ENCODE measurements at places on chromosomes 3 and 15.

- DNase-seq: no peak
Measured at GRCh38 chr15:34883042-34883441, 86.5 kb downstream of the AQR start.

- no peak for DNase-seq
Measured at GRCh38 chr3:178823591-178824246, 247.9 kb downstream of the ZMAT3 start.

DNA sequence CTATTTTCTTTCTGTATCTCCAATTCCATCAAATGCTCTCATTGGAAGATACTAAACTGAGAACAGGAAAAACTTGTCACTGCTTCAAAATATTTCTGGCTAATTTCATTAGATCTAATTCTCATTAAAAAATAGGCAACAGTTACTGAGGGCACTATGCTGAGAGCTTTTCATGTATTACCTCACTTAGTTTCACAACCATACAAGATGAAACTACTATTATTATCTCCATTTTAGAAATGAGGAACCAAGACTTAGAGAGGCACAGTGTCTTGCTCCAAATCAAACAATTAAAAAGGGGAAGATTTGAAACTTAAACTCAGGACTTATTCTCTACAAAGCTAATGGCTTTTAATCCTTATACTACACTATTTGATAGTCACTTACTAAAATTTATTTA, 7.2 kb upstream of the OTOL1 start:
- DNase-seq: no peak

- DNase-seq: no peak
Measured at GRCh38 chr3:30458376-30459171, 147.8 kb upstream of the TGFBR2 start.

DNA sequence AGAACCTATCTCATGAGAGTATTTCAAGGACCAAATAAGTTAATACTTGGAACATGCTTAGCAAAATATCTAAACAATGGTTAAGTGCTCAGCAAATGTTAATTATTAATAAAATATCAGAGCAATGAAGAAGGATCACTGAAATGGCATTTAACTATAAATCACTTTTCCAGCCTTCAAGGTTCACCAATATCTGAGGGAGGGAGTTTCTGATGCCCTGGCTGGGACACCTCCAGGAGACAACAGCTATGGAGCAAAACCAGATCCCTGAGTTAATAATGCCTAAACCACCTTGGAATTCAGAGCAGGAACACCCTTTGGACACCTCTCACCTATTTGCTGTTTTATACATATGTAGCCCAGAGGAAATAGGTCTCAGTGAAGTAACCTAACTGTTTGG, 6.4 kb upstream of the FAM174B start:
- DNase-seq: no peak

DNA sequence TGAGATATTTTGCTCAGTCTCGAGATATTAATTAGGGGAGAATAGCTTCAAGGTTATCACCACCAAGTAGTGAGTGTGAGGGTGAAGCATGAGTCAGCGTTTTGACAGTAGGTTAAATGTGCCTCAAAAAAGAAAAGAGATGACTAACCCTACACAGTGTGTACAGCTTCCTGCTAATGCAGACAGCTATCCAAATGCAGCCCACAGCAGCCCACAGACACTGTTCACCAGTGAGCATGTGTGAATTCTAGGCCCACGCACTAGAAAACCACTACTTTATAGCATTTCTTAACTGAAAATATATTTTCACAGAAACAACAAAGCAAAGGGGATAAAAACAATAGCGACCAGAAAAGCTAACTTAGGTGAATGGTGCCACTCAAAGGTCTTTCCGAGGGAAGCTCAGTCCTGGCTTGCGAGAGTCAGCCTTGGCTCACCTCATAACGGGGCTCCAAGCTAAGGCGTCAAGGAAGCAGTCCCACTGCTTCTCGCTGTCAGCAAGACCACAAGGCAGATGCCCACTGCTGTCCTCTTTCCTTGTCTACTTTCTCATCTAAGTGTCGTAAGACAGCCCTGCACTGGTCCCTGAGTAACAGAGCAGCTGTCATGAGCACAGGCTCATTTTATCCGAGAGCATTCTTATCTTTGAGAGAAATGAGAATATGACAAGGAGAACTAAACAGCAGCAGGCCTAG, 47.6 kb downstream of the TXNRD3 start:
- no peak for DNase-seq

DNA sequence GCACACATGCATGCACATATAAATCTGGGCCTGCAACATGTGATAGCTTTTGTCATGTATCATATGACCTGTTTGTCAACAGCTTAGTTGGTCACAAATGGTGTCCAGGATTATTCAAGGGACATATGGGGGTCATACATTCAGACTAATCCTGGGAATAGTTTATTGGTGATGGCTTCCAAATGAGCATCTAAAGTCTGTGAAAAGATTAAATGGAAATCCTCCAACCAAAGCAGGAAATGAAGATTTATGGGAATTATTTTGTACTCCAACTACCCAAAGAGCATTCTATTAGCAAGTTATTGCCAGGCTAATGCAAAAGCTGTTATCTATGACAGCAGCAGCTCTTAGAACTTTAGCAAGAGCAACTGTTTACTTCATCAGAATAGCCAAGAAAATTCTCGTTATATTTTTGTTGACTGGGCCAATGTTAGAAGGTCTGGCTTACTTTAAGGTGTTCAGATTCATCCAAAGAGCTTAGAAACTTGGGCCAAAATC, 7.1 kb downstream of the FSTL1 start:
- DNase-seq: no peak

GRCh38 chr3:163504974-163505373, 1573.3 kb downstream of the SI start:
- DNase-seq: no peak

GRCh38 chr3:42166662-42167300, 75.6 kb downstream of the TRAK1 start:
- DNase-seq: no peak

- no peak for DNase-seq
Measured at GRCh38 chr3:178334239-178334638, 202.0 kb upstream of the KCNMB2 start.

GRCh38 chr3:10774129-10774670, 41.8 kb upstream of the SLC6A11 start:
- no peak for DNase-seq

- DNase-seq: no peak
Measured at GRCh38 chr15:93126148-93126547, 37.1 kb upstream of the RGMA start.

DNA sequence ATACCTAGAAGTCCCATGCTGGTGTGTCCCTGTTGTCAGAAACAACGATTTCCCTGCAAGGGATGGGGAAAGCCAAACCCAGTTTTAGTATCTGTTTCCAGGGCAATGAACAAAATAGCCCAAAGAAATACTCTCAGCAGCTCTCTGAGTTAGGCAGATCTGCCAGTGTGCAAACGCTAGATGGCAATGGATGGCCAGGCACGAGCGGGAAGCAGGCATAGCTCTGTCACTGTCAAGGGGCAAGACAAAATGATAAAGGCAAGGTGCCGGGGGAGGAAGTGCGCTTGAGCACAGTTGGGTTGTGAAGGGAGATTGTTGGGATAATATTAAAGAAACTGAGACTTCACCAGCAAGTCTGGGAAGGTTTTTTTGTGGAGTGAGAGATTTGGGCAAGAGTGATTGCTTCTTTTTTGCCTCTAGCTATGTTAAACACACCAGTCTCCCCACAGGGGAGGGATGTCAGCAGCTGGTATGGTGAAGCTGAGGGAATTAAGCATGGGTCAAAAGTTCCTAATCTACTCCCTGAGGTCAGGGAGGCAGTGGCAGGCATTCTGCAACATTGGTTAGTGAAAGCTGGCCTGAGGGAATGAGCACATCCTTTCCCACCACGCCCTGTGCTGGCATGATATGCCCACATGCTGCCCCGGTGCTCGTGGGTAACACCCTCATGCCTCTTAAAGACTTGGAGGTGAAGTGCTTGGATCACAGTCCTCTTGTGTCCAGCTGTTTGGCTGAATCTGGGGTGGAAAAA, 117.5 kb downstream of the PDCD6IP start:
- no peak for DNase-seq

- DNase-seq: no peak
Measured at GRCh38 chr15:52893338-52893737, 103.2 kb upstream of the ONECUT1 start.

DNA sequence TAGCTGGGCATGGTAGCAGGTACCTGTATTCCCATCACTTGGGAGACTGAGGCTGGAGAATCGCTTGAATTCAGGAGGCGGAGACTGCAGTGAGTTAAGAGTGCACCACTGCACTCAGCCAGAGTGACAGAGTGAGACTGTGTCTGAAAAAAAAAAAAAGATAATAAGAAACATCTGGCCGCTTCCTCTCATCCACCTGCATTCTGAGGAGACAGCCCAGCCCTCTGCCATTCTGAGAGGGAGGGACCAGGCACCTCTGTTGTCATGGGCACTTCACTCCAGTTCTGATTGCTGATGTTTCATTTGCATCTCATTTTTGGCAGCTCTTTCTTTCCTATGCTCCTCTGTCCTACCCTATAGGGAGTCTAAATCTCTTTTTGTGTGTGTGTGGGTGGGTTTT, 36.4 kb upstream of the GSK3B start:
- DNase-seq: no peak

DNA sequence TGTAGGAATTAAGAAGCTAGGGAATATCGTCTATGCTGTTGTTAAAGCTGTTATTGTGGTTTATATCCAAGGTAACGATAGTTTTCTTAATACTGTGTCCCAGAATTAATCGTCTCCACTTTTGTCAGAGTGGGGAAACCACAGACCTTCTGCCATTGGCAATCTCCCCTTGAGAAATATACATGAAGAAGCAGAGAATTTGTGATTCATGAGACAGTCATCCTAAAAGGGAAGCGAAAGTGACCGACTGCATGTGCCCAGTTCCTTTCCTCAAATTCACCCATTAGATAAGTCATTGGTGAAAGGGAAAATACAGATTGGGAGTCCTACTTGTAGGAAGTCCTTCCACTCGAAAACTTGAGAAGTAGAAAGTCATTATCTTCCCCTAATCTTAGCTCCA, 26.6 kb downstream of the DIPK2A start:
- no peak for DNase-seq

- DNase-seq: no peak
Measured at GRCh38 chr3:171456765-171457606, 3.2 kb downstream of the TNIK start.

GRCh38 chr3:34277110-34277509, 478.7 kb downstream of the PDCD6IP start:
- no peak for DNase-seq

DNA sequence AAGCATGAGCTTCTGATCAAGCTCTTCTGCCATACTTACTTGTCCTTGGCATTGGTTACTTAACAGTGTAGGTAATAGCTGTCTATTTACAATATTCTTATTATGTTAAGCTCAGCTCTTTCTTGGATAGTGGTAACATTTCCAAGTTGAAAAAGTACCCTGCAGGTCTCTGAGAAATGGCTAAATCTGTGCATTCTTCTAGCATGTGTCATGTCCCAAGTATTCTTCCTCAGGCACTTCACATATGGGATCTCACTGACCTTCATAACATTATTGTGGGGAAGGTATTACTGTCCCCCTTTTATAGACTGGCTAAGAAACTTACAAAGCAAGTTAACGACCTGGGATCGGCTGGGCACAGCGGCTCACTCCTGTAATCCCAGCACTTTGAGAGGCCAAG, 236.1 kb downstream of the RORA start:
- no peak for DNase-seq

- no peak for DNase-seq
Measured at GRCh38 chr15:63089260-63090043, 32.2 kb upstream of the LACTB start.

GRCh38 chr3:137930976-137931375, 79.0 kb upstream of the CLDN18 start:
- DNase-seq: no peak

- no peak for DNase-seq
Measured at GRCh38 chr3:186100398-186100797, 8.5 kb downstream of the ETV5 start.

GRCh38 chr15:43998607-43999006, 171.8 kb downstream of the WDR76 start:
- DNase-seq: no peak

- DNase-seq: no peak
Measured at GRCh38 chr3:138877226-138877625, 42.5 kb upstream of the PIK3CB start.

GRCh38 chr15:77564341-77564740, 68.4 kb downstream of the LINGO1 start:
- DNase-seq: no peak

DNA sequence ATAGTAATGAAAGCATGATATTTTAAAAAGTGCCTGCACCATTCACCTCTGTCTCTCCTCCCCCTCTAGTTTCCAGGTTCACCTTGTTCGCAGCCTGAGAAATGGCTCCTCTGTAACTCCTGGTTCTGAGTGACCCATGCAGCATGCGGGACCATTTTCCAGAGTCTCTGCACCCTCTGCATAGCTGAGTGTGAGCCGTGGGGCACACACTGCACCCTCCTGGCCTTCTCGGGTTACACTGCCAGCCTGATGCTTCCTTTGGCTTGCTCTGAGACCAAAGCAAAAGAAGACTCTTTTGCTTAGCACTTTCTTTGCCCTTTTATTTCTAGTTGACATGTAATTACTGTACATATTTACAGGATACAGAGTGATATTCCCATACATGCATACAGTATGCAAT, 287.3 kb downstream of the GABRG3 start:
- DNase-seq: no peak

DNA sequence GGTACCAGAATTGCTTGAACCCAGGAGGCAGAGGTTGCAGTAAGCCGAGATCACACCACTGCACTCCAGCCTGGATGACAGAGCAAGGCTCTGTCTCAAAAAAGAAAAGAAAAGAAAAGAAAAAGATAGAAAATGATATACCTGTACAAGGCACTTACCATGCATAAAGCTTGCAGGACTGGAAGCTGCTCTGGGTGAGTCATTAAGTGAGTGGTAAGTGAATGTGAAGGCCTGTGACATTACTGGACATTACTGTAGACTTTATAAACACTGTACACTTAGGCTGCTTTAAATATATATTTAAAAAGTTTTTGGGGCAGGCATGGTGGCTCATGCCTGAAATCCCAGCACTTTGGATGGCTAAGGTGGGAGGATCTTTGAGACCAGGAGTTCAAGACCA, 99.2 kb downstream of the SLMAP start:
- DNase-seq: no peak

DNA sequence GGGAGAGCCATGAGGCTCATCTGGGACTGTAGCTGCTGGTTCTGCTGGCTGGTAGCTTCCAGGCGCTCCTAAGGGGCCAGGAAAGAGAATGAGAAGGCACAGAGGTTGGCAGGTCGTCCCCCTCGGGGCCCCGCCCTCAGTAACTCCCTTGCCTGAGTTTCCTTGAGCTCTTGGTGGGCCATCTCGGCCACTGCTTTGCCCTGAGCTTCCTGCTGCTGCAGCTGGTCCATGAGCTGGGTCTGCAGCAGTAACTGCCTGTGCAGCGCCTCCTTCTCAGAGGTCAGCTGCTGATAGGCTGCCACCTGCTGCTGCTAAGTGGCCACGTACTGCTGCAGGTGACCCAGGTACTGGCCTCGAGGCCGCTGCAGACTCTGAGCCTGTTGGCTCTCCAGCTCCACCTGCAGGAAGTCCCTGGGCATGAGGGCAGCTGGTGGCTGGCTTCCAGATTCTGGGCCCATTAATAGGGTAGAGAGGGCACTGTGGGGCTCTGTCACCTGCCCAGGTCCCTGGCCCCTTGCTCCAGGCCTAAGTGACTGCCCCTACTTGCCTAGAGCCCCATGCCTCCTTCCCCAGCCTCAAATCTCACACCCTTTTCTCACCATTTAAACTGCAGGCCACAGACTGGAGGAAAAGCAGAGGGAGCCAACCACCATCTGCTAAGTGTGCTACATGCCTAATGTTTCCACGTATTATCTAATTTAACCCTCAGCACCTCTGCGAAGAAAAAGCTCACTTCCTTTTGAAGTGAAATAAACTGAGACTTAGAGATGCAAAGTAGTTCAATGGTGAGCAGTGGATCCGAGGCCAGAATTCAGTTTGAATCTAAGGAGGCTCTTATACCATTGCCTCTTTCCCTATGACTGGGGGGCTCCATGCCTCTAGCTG, 10.8 kb upstream of the VPS33B start:
- no peak for DNase-seq
